ENCODE measurements at places on chromosomes 1 and 21. TPM values are rescaled to one million over a fixed set of nuclear protein-coding genes. Genes with fewer than 3 reads are reported as not detected.

The RABGAP1L gene
- total RNA-seq: 190 TPM

The F5 gene
- not detected for total RNA-seq

The ACTL8 gene
- not detected for total RNA-seq

The IL19 gene
- total RNA-seq: not detected

The C8B gene
- total RNA-seq: not detected

The CCDC24 gene
- total RNA-seq: 12.4 TPM

The PRELP gene
- total RNA-seq: 4.2 TPM

The CDA gene
- total RNA-seq: not detected

The PLD5 gene
- not detected for total RNA-seq

The AMPD1 gene
- total RNA-seq: 2.5 TPM

The ARHGAP30 gene
- 5.4 TPM for total RNA-seq

The ADAMTS4 gene
- total RNA-seq: 1.7 TPM

The CD247 gene
- total RNA-seq: 7.4 TPM

The KRTAP10-1 gene
- not detected for total RNA-seq

The LCE1B gene
- total RNA-seq: not detected

The CELSR2 gene
- 6.4 TPM for total RNA-seq

The CCDC190 gene
- total RNA-seq: not detected

The EXTL1 gene
- not detected for total RNA-seq

The DIO1 gene
- not detected for total RNA-seq

The PLXNA2 gene
- 70.2 TPM for total RNA-seq

The MRPS6 gene
- total RNA-seq: 23.9 TPM

The KIAA1614 gene
- total RNA-seq: 1.4 TPM

The DUSP23 gene
- total RNA-seq: 71.7 TPM

The RNU1-3 gene
- under 0.01 TPM for total RNA-seq

The TNFSF4 gene
- total RNA-seq: 0.70 TPM

The THAP3 gene
- total RNA-seq: 9.9 TPM

The TOR3A gene
- total RNA-seq: 19.2 TPM

The LCE4A gene
- total RNA-seq: not detected

The VAMP4 gene
- 12.1 TPM for total RNA-seq

The RAB7B gene
- total RNA-seq: 0.40 TPM

All from Peyer's patch (tissue), 4 donors.